ENCODE measurements at places on chromosomes 4 and X.

DNA sequence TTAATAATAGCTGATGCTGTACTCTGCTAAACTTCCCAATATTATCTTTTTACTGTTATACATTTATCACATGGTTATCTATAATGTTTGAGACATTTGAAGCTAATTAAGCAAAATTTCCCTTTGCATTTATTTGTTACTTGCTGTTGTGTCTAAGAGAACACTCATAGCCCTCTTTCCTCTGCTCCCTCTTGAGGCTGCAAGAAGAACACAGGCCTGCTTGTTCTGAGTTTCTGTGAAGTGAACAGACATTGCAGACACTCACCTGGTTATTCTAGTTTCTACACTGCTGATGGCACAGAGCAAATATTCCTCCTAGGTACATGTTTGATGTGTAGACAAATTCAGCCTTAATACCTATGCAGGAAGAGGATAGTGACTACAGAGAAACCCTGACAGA, 367.8 kb downstream of the GASK1B start:
- no peak for DNase-seq

DNA sequence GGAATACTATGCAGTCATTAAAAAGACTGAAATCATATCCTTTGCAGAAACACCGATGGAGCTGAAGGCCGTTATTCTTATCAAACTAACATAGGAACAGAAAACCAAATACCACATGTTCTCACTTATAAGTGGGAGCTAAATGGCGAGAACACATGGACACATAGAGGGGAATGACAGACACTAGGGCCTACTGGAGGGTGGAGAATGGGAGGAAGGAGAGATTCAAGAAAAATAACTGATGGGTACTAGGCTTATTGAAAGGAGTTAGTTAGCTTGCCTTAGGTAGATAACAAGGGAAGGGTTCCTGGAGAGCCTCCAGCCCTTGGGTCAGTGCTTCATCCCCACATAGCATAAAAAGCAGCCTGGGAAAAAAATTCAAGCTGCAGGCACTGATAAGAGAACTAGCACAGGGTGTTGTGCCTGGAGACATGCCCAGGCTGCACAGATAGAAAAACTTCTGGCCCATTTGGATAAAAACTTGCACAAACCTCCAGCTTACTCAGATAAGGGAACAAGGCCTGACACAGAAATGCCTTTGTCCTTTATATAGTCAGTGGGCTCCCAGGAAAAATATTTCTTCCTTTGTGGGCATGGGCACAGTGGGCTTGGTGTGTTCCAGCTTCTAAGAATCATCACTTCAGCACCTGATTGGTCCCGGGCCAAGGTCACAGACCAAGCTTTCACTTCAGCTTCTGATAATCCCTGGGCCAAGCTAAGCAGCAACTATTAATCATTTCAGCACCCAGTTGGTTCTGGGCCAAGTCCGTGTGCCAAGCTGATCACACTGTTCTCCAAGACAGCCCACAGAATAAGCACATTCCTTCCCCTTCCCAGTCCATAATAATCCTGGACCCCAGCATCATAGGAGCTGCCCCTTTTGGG, 23.1 kb upstream of the PWWP3B start:
- DNase-seq: no peak

DNA sequence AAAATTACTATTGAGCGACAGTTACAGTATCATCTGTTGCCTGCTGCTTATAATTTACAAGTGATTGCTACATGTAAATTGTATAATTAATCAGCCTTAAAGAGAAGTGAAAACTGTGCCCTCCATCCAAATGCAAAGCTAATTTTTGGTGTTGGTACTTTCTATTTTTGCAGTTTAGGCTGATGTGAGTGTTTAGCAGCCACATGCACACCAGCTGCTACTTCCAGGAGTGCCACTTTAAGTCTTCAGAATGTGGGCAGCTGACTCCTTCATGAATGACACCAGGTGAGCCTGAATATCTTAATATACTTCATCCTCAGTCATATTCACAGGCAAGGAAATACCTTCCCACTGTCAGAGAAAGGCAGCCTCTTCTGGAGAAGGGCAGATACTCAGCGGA, 149.8 kb upstream of the RASGEF1B start:
- no peak for DNase-seq

GRCh38 chrX:111355523-111356115, 56.4 kb downstream of the DCX start:
- no peak for DNase-seq

- DNase-seq: no peak
These were observed 272.7 kb upstream of the FAT4 start for GRCh38 chr4:125042041-125042440.

DNA sequence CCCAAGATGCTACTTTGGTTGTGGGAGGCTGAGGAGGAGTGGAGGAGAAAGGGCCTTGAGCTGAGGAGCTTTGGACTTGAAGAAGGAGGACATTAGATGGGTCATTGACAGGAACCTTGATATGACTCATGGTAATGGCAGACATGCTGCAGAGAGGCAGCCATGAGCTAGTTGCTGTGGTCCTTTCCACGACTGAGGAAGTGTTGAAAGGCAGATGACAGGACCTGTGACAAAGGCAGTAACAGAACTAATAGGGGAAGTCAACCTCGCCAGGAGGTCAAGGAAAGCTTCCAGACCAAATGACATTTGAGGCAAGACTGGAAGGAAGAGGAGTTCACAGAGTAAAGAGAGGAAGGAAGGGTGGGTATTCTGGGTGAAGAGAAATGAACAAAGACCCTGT, 7.6 kb upstream of the XPNPEP2 start:
- no peak for DNase-seq

- DNase-seq: no peak
These were observed 81.5 kb upstream of the BCOR start for GRCh38 chrX:40179283-40179682.

Data from H9 (cell line).